WERI-Rb-1 (cell line): ENCODE measurements at places on chromosomes 1 and 21.

DNA sequence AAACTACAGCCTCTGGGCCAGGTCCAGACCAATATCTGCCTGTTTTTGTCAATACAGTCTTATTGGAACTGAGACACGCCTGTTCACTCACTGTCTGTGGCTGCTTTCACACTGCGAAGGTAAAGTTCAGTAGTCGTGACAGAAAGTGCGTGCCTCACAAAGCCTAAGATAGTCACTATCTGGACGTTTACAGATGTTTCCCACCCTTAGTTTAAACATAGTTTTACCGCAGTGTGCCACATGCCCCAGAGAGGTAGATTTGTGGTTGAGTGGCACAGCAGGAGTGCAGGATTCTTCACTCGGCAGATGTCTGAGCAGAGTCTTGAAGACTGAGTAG lies 61.9 kb downstream of the NFASC start:
- no peak for DNase-seq

DNA sequence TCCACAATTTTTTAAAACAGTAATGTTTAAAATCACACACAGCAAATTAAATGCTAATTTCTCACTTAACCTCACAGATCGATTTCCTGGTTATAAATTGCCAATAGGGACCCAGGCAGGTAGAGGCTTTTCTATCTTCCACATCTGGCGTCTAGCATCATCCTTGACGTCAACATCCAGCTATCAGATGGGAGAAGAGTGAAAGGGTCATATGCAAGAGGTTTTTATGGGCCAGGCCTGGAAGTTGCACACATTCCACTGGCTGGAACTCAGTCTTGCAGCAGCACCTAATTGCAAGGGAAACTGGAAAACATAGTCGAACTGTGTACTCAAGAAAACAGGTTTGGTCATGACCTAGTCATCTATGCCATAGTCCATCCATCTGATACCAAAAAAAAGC lies 6.0 kb upstream of the EEIG2 start:
- DNase-seq = no peak

DNA sequence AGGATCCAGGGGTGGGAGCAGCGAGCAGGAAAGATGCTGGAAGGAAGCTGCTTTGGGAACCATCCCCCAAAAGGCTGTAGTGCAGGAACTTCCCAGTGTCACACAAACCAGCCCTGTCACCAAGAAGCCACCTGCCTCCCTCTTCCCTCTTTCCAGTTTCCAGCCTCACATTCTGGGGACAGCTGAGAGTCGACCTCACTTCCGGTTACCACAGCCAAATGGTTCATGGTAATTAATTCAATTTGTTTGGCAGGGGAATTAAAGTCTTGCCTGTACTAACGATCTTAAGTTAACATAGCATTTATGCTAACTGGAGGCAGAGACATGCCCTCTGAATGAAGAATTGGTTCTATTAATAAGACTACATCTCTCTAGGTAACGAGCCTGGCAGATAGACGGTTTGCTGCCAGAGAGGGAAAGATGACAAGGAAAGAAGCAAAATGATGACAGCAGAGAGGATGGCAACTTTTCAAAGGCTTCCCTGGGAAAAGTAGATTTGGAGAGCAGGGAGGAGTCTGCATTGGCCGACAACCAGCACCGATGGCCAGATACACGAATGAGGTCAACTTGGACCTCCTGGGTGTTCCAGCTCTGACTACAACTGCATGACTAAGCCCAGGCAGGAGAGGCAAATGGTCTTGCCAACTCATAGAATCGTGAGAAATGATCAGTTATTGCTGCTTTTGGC lies 64.1 kb downstream of the TMCO4 start:
- no peak for DNase-seq

DNA sequence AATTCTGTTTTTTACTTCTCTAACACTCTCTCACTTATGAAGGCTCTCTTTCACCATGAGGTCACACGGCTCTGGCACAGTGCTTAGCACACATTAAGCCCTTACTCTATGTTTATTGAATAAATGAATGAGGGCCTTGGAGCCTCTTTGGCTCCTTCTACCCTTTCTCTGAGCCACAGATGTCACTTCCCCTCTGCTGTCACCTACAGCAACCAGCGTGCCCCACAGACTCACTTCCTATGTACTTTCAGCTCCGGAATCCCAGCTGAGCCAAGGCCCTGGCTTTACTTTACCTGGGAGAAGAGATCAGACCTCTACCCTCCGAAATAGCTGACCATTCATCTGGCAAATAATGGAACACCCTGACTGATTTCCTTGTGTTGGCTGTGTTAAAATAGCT lies 53.7 kb upstream of the HMCN1 start:
- DNase-seq = no peak

GRCh38 chr1:212816567-212817278 lies 25.0 kb downstream of the TATDN3 start:
- peak; percentile 39 for DNase-seq

GRCh38 chr1:147167365-147167764 lies 4.9 kb downstream of the PRKAB2 start:
- no peak for DNase-seq

DNA sequence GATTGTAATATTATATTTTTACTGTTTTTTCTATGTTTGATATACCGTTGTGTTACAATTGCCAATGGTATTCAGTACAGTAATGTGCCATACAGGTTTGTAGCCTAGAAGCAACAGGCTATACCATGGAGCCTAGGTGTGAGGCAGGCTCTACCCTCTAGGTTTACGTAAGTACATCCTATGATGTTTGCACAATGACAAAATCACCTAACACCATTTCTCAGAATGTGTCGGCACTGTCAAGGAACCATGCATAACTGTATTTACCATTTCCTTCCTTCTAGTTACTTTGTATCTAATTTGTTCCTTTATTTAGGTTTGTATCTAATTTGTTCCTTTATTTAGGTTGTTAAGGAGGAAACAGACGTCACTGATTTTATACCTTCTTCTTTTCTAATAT lies 9.9 kb downstream of the NPHP4 start:
- DNase-seq = no peak

GRCh38 chr1:94031591-94031990 lies 89.4 kb downstream of the ABCA4 start:
- no peak for DNase-seq

DNA sequence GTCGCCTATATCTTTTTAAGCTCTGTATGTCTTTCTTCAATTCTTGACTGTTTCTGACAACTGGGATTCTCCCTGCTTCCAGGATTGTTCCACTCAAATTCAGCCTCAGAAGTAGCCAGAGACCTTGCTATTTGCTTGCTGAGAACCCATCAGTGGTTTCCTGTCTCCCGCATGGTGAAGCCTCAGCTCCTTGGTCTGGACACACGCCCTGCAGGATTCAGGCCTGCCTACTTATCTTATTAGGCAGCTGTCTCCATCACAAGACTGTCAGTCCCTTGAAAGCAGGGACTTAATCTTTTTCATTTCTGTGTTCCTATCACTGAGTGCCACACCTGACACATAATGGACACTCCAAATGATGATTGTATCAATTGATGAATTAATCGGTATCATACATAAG lies 175.3 kb downstream of the PLPP3 start:
- peak; percentile 64 for DNase-seq

DNA sequence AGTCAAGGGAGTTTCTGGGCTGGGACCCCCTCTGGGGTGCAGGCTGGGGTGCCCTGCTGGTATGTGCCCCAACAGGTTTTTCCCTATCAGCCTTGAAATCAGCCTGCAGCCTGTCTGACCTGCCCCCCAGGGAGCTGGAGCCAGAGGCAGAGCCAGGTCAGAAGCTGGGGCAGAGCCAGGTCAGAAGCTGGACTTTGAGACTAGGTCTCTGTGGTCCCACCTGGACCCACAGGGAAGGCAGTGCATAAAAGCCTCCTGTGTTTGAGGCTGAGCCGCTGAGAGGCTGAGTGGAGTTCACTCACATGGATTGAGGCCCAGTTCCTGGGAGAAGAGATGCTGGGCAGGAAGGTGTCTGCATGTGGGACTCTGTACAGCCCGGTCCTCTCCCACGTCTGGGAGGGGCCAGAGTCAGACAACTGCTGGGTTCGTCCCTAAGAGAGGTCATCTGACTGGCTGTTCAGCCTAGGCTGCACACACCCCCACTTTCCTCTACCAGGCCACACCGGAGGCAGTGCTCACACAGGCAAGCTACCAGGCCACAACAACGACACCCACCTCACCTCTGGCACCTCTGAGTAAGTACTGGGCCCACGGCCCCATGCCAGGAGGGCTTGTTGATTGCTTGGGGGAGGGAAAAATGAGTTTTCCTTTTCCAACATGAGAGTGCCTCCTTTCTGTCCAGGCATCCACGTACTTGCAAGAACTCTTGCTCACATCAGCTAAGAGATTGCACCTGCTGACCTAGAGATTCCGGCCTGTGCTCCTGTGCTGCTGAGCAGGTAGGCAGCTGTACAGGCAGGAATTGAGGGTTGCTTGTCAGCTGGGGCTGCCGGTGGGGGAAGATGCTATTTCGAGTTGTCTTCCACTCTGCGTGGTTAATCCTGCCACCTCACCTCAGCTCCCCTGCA lies at the start of gene ANXA9:
ANXA9 (plus strand) TSS at position 488 of the 908 bp plus-strand sequence. CDS start 814 bp downstream, outside the sequence.
- peak; percentile 73 for DNase-seq

GRCh38 chr1:63705078-63705477 lies 68.7 kb upstream of the ROR1 start:
- DNase-seq = no peak

- no peak for DNase-seq
Measured at GRCh38 chr21:45533361-45533845, 8.8 kb downstream of the SLC19A1 start.

GRCh38 chr1:184465489-184466146 lies 78.8 kb downstream of the C1orf21 start:
- DNase-seq = no peak

GRCh38 chr1:223339861-223340260 lies 24.1 kb downstream of the SUSD4 start:
- peak; percentile 12 for DNase-seq

DNA sequence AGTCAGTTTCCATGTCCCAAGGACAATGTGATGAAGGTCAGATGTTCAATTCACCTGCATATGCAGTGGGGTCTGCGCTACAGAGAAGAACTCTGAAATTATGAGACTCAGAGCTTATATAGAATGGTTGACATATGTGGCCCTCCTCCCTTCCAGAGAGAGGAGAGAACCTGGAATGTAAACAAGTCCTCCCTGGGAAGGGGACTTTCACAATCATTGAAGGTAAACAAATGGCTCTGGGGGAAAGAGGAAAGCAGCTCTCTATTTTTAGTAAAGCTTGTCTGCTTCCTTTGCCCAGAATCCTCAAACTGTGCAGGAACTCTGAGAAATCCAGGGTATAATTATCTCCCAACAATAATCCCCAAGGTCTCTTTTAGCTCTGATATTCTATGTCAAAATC lies 9.8 kb downstream of the OVGP1 start:
- no peak for DNase-seq

DNA sequence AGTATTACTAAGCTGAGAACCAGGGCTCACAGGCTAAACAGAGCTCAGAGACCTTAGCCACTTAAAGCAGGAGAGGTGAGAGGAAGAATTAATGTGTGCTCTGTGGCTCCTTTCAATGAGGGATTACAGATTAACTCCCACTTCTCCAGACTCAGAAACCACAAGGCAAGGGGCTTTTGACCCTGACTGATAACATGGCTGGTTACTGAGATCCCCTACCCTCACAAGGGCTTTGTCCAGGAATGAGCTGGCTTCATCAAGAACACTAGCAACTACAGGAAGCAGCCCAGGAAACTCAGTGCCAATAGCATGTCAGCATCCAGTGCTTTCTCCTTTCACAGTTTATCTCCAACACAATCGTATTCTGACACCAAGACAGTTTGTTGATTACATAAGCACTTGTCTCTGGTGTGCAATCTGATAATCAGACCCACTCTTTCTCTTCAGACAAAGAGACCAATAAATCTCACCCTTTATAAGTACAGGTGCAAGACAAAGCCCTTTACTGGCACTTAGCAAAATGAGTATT lies 38.8 kb downstream of the ERI3 start:
- DNase-seq = peak; percentile 65

DNA sequence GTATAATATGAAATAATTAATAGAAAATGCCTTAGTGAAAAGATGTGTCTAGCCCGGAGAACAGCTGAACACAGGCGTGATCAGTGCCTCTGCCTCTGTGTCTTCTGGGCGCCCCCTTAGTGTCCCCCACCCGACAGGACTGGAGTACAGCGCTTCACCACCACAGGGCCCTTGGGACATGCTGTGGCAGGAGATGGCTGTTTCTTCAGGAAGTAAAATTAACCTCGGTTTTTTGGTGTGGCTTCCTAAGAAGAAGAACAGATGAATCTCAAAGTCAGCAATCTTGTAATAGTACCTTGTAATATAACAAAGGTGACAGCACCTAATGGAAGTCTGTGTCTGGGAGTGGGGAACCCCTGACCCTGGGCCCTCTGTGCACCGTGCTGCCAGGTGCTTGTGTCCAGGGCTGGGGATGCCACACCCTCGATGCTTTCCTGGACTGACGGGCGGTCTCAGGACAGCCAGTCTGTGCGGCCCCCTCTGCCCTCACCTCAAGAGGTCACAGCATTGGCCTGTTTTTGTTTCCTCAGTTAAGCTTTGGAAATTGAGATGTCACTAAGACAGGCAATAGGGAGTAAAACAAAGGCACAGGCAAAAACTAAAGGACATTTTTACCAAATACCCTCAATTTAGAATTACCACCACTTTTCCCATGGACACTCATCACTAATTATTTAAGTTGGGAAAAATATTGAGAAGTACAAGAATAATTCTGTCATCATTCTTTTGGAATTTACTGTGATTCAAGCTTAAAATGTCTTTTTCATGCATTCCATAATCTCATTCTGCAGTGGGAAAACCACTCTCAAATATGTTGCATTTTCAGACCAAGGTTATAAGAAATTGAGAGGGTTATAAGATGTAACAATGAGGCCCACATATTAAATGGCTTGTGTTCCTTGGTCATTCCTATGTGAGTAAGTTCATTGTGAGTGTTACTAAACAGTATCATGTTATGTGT lies 79.3 kb downstream of the ADARB1 start:
- no peak for DNase-seq

DNA sequence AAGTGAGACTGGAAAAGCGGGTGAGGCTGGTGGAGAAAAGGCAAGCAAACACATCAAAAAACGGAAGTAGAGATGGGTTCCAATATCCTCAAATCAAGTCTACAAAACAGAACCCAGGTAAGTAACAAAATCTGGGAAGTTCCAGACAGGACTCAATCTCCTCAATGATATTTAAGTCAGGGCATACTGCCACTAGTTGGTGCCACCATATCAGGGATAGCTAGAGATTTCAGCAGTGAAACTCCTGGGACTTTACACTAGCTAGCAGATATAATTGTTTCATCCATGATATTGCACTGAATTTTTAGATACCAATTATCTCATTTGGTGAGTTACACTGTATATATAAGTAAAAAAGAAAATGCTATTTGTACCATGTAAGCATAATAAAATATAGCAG lies 52.0 kb downstream of the EYA3 start:
- DNase-seq = no peak

GRCh38 chr1:7646981-7647901 lies 123.9 kb upstream of the VAMP3 start:
- peak; percentile 71 for DNase-seq
